ENCODE measurements at places on chromosomes 2 and 18.
A peak's percentile ranks its signal among the peaks of the same experiment; 100 is the strongest.

- no peak for DNase-seq
These were observed 99.7 kb upstream of the SMAD7 start for GRCh38 chr18:49050452-49050851.

DNA sequence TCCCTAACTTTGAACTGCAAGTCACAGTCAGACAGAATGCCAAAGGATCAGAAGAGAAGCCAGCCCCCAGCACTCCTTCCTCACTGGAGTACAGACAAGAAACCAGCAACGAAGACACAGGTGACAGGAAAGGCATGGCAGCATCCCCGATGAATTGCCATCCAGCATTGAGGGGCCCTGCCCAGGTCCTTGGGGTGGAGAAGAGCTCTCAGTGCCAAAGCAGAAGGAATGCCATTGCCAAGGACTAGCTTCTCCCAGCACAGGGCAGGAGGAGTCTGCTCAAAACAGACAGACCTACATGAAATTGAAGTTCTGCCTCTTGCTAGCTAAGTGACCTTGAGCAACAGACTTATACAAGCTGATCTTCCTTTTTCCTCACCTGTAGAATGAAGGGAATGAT is 220.1 kb downstream of the L3MBTL4 start:
- DNase-seq, result no peak

DNA sequence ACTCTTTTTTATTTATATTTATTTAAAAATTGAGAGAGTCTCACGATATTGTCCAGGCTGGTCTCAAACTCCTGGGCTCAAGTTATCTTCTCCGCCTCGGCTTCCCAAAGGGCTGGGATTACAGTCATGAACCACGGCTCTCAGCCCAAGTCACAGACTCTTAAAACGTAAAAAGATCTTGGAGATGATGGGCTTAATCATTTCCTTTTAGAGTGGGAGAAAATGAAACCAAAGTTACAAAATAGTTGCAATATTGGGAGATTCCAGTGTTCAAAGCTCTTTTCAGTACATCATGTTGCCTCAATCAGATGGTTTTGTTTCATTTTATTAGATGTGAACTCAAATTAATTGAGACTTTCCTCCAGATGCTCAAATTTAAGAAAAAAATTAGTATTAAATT is 151.4 kb upstream of the XPO1 start:
- no peak for DNase-seq

GRCh38 chr2:15881676-15882075 is 58.7 kb upstream of the MYCN start:
- DNase-seq, result no peak

DNA sequence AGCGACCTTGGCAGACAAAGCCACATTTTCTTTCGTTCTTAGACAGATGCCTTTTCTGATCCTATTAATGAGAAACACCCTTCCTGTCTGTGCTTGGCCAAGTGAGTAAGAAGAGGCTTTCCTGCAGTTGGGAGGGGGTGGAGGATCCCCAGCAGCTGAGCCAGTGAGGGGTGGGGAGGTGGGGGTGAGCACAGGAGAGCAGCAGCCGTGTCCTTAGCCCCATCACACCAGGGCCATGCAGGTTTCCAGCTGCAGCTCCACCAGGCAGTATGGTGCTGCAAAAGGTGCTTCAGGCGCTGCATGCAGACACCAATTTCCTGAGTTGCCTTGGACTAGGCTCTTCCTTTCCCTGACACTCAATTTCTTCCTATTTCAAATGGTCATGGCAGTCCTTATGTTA is 123.3 kb upstream of the SIX2 start:
- no peak for DNase-seq

- no peak for DNase-seq
These were observed 1287.3 kb downstream of the CNTNAP5 start for GRCh38 chr2:125312342-125312741.

DNA sequence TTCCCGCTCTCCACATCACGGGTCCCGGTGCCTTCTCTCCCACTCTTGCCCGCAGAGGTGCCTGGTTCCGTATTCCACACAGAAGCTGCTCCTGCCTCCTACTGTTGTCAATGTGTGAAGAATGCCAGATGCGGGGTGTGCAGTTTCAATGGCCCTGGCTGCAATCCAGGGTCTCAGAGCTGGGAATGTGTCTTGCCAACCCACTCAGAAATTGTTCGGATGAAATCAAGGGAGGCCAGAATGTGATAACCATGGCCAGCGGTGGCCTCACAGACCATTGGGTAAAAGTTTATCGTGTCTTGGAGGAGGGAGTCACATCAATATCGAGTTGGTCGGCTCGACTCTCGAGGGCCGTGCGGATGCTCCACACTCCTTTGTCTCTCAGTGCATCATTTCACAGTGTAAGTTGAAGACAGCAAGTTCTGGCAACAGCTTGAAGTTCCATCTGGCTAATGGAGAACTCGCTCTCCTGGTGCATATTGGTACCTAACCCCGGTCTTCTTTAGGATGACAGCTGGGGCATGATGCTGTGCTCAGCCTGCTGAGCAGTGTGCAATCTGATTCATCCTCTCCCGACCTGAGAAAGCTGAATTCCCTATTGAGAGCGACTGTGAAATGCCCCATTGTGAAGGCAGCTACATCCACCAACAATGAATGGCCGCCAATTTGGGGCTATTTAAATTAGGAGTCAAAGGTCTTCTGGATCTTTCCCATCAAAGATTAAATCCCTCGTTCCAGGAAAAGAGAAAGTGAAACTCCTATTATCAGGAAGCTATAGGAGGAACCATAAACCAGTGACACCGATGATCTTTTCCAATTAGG is 389.0 kb downstream of the SOX11 start:
- no peak for DNase-seq

GRCh38 chr18:26438980-26439379 is 109.4 kb downstream of the KCTD1 start:
- DNase-seq, result no peak

- DNase-seq, result no peak
These were observed 197.1 kb downstream of the CCDC85A start for GRCh38 chr2:56380861-56381260.

DNA sequence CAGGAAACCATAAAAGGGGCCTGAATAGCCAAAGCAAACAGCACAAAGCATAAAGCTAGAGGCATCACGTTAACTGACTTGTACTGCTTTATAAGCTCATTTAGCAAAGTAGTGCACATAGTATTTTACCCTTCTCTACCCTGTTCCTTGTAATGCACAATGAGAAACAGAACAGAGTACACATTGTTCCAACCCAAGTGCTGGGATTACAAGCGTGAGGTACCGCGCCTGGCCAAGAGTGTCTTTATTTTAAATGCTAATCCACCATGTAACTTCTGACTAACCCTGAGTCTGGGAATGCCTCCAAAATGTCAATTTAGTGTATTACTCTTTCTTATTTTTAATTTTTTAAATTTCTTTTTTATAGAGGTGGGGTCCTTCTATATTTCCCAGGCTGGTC is 46.4 kb upstream of the STON1 start:
- DNase-seq, result no peak

DNA sequence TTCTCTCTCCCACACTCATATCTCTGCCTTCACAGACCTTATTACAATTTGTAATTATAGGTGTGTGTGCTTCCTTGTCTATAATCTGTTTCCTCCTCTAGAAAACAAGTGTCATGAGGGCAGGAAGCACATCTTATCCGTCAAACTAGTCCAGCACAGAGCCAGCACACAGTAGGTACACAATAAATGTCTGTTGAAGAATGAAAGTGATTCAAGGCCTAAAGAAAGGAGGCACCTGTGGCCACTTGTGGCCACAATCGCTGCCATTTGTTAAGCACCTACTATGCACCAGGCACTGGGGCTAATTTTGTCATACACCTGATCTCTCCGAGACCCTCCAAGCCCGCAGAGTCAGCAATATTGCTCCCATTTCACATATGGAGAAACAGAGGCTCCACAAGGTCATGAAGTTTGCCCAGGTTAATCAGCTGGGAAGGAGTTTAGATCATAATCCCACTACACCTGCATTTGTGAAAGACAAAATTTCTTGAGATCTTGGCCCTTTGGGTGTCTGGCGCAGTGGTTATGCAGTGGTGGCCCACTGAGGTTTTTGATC is 78.4 kb downstream of the TNS1 start:
- DNase-seq, result no peak

DNA sequence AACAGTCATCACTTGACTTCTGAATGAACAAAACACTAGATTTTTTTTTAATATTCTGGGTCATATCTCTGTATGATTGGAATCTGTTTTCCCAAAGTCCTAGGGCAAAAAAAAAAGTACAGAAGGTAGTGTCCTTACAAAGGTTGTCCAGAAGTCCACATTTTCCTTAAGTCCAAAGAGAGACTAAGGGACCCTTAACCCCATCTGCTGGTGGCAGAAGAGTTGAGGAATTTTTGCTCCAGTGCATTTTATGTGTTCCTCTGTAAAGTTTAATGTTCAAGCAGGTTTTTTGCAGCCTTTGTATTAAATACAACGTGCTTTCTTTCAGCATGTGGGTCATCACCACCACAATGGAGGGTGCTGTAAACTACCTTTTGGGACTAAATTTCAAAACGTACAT is 215.9 kb downstream of the SP3 start:
- peak; percentile 19 for DNase-seq

DNA sequence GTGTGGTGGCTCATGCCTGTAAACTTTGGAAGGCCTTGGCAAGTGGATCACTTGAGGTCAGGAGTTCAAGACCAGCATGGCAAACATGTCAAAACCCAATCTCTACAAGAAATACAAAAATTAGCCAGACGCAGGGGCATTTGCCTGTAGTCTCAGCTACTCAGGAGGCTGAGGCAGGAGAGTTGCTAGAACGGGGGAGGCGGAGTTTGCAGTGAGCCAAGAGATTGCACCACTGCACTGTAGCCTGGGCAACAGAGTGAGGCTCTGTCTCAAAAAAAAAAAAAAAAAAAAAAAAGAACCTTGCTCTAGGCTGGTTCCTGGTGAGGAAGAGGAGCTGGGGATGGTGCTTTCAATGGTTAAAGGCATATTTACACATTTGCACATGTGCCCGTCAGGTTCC is 129.4 kb downstream of the LYPD6B start:
- DNase-seq, result no peak

DNA sequence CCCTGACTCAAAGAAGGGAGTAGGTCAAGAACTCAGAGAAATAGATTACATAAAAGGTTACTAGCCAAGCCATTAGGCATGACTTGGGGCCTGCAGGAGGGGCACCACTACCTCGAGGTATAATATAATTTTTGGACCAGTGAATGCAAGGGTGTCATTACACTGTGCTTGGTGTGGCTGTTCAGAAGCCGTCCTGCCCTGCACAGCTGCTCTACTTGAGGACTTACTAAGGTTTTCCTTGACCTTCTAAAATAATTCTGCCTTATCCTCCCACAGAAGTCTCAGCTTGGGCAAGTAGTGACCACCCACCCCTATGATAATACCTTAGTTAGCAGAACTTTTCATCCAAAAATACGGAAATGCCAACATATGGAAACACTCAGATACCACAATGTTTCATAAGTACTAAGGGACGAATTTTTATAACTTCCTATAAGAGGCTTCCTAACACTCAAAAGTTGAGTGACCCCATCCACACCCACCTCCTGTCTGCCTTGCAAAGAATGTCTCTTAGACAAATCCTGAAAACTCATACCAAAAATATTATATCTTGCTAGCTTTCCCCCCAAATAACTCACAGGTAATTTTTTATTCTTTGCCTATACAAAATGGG is 17.7 kb upstream of the ATG16L1 start:
- no peak for DNase-seq

GRCh38 chr2:153819501-153819900 is 52.2 kb upstream of the GALNT13 start:
- DNase-seq, result no peak

- no peak for DNase-seq
These were observed 327.0 kb upstream of the HS6ST1 start for GRCh38 chr2:128645631-128646030.

DNA sequence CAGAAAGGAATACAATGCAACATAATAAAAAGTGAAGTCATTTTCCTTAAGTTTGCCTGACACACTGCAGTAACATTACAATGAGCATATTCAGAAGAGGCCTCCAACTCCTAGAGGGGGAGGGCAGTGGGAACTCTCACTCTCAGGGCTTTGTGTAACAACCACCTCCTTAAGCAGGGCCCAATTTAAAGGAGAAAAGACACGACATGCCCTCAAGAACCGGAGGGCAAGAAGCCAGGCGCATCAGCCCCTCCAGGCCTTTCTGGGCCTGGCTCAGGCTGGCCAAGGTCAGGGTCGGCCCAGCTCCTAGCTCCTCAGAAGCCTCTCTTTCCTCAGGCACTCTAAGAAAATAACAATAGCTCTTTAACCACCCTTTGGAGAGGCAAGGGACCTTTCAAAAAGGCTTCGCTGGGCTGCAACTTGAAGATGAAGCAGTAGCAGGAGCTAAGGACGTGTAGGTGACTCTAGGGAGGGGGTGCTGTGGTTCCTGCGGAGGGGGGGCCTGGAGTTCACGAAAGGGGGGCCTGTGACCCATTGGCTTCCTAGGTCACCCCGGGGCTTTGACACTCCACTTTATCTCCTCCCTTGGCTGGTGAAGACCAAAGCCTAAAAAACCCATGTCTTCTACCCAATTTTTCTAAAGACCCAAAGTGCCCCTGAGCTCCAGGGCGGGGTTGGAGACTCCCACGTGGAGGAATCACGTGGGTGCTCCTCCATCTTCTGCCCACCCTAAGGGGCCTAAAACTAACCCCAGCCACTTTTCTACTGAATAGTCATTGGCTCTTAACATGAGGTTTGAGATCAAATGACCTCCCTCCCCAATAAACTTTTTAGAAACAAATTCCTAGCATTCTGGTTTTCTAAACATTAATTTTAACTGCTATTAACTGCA is 13.3 kb downstream of the SERTAD2 start:
- DNase-seq, result no peak

- no peak for DNase-seq
These were observed 111.6 kb downstream of the FAM210A start for GRCh38 chr18:13614641-13615288.

DNA sequence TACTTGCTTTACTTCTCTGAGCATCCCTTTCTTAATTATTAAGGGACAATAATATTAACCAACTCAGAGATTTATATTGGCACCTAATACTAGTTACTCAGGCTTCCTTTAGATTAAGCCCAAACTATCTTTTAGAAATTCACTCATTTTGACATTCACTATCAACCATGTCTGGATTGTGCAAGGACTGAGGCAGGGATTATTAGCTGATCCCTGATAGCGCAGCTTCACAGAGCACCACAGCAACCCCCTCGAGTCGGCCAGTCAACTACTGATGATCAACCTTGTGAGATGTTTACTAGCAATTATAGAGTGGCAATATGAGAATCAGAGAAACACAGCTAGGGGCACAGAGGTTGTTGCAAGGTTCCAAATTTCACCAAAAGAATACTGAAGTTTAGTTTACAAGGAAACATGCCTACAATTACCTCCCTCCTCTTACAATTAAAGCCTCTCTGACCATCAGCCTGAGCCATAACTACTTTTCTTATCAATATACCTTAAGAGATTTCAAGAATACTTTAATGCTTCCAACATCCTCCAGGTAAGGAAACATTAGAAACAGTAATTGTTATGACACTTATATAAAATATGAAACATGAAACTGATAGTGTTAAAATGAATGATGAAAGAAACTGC is 191.6 kb downstream of the TCF4 start:
- no peak for DNase-seq

- no peak for DNase-seq
These were observed 25.6 kb upstream of the PTMA start for GRCh38 chr2:231682603-231683291.

DNA sequence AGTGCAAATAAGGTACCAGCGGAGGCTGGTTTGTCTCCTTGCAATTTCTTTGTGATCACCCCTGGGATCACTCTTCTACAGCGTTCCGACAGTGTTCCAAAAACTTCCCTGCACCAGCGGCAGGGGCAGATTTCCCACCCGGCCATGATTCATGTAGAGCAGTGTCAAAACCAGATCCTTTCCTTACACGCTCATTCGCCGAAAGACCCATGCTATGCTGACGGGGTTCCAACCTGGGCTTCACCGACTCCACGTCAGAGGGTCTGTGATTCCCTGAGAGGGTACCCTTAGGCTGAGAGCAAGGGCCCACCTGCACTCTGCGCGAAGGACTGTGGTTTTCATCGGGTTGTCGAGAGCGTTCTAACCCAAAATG is 423 bp upstream of the TTC27 start:
- DNase-seq, result no peak

All from HS-5 (cell line).